ENCODE measurements at places on chromosomes 5 and 9. TPM values are rescaled to one million over a fixed set of nuclear protein-coding genes. Genes with fewer than 3 reads are reported as not detected.

- no peak for DNase-seq
These were observed 58.1 kb downstream of the ALDH7A1 start for GRCh38 chr5:126536874-126537273.

DNA sequence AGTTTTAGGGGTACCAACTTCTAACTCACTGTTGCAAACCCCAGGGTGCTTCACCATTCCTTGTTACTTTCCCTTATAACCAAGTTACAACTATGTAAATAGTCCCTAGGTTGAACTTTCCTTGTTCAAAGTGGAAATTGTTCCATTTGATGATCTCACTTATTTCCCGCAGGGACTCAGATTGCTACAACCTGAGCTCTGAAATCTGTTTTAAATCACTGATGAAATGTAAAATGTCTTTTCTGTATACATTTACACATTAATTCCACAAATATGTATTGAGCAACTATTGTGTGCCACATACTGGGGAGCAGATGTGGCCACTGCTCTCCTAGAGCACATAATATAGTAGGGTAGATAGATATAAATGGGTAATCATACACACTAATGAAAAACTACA is 69.1 kb upstream of the TARS1 start:
- no peak for DNase-seq

DNA sequence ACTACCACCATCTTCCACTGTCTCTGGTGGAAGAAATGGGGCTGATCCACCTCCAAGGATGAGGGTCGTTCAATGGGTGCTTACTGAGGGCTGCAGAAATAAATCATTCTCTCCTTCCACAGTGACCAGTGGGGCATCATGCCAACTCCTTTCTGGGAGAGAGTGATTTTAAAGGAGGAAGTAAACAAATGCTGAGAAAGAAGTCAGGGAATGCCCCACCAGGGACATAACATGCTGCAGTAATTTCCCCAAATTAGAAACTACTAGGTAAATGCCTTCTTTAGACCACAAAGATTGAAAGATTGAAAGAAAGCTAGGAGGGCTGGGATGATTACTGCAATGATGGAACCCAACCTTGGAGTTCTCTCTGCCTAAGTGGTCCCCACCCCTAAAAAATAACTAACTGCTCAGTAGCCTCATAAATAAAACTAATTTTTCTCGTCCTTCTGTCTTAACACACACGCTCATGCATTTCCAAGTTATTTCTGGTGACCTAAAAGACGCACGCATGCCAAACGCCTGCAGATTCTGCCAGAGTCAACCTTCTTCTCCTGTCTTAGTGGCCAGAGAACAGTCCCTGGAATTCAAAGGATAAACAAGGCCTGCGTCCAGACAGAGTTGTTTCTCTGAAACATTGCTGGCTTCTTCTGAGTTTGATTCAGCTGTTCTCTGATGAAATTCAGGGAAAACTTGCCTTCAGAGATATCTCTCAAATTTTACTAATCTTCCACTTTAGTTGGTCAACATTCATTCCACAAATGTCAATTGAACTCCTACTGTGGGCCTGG is 250.0 kb downstream of the NR3C1 start:
- no peak for DNase-seq

C6 gene
- total RNA-seq = not detected

GRXCR2 gene
- not detected for total RNA-seq

PCDHGA6 gene
- total RNA-seq = 0.31 TPM
